ENCODE measurements at places on chromosomes 4 and X.
A peak's percentile ranks its signal among the peaks of the same experiment; 100 is the strongest.

DNA sequence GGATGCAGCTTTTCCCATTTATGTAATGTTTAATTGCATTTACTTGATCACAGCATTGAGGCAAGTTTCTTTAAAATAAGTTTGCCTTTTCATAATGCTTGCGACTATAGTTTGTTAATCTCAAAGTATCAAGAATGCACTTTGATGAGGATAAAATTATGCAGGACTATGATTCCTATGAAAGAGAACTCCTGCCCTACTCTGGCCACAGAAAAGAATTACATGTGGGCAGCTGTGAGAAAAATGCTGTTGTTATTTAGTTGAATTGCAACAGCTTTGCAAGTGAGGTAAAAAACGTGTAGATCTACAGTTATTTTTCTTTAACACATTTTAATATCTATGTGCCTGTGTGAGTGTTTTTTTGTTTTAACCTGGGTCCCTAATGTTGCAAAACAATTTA, 12.5 kb upstream of the OSTC start:
- no peak for DNase-seq

- DNase-seq: no peak
Observed at GRCh38 chr4:174503079-174503715, 19.1 kb downstream of the HPGD start.

- peak; percentile 72 for DNase-seq
Observed at GRCh38 chr4:83358410-83358809, 23.8 kb upstream of the HPSE start.

GRCh38 chr4:75338352-75338880, 175.8 kb downstream of the RCHY1 start:
- no peak for DNase-seq

DNA sequence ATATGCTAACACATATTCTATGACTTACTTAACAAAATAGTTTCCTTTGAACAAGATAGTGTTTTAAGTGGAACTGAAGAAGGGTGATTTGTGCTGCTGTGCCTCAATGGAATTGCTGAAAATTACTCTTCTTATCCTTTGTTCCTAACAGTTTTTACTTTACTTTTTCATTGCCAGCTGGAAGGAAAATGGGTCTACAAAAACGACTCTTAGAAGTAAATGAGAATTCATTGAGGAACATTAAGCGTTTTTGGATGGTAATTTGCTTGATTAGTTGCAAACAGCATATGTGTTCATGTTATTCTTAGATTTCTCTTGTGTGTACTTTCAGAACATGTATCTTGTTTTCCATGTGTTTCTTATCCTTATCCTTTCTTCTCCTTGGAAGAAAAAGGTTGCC, 170.4 kb upstream of the VEGFC start:
- no peak for DNase-seq

- peak; percentile 79 for DNase-seq
Observed at GRCh38 chrX:109485470-109486340, 3.8 kb upstream of the GUCY2F start.

GRCh38 chr4:2698504-2698903, 57.6 kb downstream of the TNIP2 start:
- no peak for DNase-seq

DNA sequence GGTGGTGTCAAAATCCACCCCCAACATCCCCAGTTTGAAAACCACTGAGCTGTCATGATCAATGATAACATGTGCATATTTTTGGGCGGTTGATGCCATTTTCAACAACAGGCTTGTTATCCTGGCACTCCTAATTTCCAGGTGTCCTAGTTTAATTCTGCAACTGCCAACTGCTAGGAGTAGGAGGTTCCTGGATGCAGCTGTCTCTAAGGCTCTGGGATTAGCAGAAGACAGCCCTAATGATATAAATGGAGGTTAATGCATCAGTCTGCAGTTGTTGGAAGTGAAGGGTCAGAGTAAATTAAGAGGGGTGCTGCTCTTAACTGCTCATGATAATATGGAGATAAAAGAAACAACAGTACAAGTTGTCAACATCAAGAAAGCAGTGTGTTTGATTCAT, 23.8 kb downstream of the ARFIP1 start:
- DNase-seq: no peak

- DNase-seq: no peak
Observed at GRCh38 chrX:41442824-41443550, 4.2 kb upstream of the NYX start.

- DNase-seq: no peak
Observed at GRCh38 chrX:3317191-3317718, 29.2 kb downstream of the MXRA5 start.

GRCh38 chr4:113979905-113980615, 613 bp upstream of the ARSJ start:
- DNase-seq: no peak

GRCh38 chrX:13863324-13863723, 46.4 kb upstream of the GPM6B start:
- no peak for DNase-seq

GRCh38 chr4:156968479-156968984, 3.1 kb downstream of the PDGFC start:
- DNase-seq: peak; percentile 75

DNA sequence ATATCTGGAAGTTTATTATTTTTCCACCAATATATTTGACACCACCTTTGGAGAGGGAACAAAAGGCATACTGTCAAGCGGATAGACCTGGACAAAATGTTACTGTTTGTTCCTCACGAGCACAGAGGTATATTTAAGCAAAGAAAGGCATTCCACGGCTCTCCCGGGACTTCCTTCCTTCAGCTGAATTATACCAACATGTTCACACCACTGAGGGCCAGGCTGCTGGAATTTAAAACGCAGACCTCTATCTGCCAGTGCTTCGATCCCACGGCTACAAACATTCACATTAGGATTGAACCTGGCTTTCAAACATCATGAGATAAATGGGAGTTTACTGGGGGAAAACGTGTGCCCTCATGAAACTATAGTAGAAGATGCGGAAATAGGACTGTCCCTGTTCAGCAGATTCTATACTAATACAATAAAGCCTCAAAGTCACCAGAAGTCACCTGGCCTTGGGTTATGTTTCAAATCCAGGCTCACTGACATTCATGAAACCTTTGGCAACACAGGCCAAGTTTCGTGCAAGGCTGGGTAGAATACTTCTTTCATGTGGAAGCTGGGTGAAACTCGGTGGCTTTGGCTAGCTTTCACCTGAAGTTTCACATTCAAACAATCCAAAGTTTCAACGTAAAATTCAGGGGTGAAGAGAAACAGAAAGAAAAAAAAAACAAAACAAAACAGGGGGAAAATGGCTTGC, 39.5 kb downstream of the SORBS2 start:
- DNase-seq: no peak

DNA sequence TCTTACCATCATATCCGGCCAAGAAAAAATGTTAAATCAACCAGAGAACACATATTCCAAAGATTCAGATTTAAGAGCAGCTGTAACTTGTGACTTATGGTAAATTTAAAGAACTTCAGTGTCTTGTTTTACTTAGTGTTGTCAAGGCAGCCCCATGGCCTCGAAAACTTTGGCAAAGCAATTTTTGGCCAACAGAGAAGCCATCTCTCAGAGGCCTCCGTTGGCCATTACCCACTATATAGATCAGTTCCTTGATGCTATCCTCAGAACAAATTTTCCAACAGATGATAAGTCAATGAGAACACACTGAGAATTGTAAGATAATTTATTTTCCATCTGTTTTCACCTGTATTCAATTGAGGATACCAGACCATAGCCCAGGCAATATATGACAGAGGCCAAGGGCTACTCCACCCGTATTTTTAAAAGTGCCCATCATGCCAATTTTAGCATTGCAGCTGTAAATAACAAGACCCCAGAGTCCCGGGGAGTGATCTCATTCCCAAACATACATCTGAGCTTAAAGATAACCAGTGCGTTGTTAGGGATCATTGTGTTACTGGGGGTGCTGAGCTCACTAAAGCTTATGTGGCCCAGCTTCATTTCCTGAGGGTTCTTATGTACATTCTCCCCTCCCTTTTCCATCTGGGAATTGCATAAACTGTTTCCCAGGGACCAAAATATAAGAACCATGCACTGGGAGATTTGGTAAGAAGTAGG, 50.0 kb upstream of the PDHA1 start:
- no peak for DNase-seq

GRCh38 chr4:127165971-127166370, 466.8 kb upstream of the INTU start:
- no peak for DNase-seq

DNA sequence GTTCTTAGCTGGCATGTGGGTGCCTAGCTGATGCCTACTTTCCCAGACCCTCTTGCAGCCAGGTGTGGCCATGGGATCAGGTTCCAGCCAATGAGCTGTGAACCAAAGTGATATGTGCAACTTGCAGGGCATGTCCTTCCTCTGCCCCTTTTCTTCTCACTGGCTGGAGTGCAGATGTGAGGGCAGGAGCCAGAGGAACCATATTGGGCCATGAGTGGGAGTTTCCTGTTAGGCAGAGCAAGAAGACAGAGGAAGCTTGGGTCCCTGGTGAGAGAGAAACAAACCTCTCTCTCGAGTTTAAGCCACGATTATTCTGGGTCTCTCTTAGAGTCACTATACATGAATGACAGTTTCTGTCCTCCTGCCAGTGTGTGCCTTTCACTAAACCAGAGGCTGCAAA, 120.4 kb upstream of the STX18 start:
- DNase-seq: no peak

- no peak for DNase-seq
Observed at GRCh38 chr4:113053883-113054282, 4.4 kb downstream of the ANK2 start.

DNA sequence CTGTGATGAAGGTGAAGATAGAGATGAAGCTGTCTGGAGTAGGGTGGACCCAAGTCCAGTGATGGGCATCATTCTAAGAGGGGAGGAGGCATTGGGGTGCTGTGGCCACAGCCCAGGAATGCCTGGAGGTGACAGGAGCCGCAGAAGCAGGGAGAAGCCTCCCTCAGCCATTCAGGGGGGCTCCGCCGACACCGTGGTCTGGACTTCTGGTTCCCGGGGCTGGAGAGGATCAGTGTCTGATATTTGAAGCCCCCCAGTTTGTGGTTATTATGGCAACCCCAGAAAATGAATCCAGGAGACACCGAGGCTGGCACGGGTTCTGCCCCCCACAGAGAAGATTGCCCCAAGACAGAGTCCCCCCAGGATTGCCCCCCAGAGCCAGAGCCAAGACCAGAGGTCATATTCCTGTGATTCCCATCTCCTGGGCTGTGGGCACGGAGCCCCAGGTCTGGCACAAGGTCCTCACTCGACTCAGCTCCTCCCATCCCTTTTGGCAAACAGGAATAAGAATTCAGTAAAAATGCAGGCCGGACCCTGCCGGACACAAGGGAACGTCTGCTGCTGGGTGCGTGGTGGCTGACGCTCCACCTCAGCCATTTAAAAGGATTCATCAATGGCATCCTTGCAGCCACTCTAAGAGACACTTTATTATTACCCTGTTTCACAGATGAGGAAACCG, 116.6 kb downstream of the CPZ start:
- peak; percentile 46 for DNase-seq

DNA sequence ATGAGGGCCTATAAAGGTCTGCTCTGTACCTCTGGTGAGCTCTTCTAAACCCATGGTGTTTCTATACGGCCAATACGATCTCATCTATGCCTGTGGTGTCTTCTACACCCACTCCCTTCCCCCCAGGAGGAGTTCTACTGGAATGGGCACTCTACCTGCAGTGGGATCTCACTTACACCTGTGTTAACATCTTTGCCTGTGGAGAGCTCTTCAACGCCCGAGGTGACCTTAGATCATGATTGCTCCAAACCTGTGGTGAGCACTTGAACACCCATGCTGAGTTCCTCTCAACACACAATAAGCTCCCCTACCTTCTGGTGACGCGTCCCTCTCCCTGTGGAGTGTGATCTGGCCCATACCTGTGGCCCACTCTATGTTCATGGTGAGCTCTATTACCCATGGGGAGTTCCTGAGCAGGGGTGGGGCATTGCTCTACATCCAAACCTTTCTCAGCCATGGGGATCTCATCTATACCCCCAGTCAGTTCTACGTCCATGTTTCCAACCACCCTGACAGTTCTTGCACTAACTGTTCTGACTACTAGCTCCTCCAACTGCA, 48.6 kb downstream of the BCOR start:
- DNase-seq: no peak

DNA sequence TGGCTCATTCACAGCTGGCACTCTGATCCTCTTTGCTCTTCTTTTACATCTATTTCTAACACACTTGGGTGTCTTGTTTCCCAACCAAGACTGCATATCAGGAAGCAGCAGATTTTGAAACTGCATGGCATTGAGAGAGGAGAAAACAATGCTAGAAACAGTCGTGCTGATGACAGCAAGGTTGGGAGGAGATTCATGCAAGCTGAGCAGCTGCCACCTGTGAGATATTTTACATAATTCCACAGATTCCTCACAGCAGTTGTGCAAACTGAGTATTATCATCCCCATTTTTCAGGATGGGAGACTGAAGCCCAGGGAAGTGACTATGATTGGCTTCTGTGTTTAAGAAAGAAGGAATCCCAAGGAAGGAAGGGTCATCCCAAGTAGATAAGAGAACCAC, 105.0 kb downstream of the SLC2A9 start:
- DNase-seq: no peak

- peak; percentile 78 for DNase-seq
Observed at GRCh38 chr4:79917246-79917645, 155.8 kb downstream of the ANTXR2 start.

- DNase-seq: no peak
Observed at GRCh38 chr4:143782521-143782920, 82.0 kb upstream of the FREM3 start.

- peak; percentile 88 for DNase-seq
Observed at GRCh38 chr4:70197842-70198241, 2.3 kb downstream of the ODAM start.

GRCh38 chrX:47864300-47864699, 27.6 kb downstream of the ZNF81 start:
- no peak for DNase-seq

DNA sequence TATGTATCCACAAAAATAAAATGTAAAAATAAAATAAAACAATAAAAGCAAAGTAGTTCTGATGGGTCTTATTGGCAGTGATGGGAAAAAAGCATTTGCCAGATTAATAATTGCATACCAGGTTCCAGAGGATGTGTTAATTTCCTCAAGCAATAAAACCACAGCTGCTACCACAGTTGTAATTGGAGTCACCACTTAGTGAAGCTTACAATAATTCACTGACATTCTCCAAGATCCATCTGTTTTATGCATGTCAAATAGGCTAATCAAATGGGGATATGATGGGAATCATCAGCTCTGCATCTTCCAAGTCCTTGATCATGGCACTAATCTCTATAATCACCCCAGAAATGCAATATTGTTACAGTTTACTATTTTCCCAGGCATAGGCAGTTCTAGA, 123.5 kb upstream of the EMCN start:
- DNase-seq: no peak

DNA sequence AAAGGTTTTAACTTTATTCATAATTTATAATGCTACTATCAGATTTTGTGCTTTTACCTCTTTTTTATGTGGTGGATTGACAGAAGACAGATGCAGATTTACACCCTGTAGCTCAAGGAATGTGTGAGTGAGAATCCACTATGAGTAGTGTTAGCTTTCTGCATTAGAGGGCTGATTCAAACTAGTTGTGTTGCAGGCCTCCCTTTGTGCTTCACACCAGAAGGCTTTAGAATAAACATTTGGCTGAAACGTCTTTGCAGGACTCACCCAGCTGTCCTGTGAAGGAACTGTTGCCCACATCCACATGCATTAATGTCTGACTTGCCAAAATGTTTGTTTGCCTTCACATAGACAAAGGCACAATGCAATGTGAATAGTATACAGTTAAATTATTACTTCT, 127.0 kb downstream of the PCDH7 start:
- DNase-seq: no peak

- no peak for DNase-seq
Observed at GRCh38 chrX:45743906-45744625, 543.4 kb upstream of the DIPK2B start.

Measured in islet precursor cell (in vitro differentiated cells).